ENCODE measurements at places on chromosomes 4 and X.

DNA sequence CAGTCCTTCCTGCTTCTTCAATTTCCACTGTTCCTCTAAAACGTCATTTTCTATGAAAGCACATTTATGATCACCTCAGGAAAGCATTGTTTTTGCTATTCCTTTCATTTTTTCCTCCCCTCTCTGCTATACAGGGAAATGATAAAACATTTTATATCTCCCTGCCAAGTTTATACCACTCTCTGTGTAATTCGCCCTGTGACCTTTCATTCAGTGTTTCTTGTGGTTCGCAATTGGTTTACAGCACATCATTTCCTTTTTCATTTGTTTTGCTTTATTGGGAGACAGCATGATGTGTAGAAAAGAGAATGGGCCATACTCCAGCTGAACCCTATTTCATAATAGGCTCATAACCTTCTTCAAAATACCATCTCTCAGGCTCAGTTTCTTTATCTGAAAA lies 99.9 kb upstream of the RAPGEF2 start:
- DNase-seq = no peak

DNA sequence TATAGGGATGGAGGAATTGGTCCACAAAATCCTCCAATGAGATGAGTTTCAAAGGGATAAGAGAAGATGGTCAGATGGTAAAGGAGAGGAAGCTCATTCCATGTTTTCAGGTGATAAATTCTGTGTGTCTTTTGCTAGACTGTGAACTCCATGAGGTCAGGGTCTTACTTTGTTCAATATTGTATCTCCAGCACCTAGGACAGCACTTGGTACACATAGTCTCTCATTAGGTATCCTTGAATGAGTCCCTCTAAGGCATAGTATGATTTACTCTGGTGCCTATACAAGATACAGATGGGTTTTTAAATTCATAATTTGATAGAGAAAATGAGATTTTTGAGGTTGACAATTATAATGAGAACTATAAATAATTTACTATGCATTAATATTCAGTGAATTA lies 184.3 kb upstream of the BMP3 start:
- no peak for DNase-seq

DNA sequence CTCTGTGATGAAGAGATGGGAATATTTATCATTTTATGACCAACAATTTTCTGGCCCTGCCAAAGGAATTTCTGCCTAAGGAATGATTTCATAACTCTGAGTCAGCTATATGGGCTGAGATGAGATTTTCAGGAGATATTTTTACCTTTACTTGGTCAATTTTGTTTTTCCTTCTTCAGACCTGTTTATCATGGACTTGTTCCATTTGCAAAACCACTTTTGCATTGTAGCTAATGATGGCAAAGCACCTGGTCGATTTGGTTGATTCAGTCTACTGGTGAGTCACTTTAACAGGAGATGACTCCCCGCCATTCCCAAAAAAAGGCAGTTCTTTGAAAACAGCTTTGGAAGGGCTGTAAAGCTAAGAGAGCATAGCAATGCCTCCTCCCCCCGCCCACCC lies 53.3 kb downstream of the TEX13A start:
- no peak for DNase-seq

DNA sequence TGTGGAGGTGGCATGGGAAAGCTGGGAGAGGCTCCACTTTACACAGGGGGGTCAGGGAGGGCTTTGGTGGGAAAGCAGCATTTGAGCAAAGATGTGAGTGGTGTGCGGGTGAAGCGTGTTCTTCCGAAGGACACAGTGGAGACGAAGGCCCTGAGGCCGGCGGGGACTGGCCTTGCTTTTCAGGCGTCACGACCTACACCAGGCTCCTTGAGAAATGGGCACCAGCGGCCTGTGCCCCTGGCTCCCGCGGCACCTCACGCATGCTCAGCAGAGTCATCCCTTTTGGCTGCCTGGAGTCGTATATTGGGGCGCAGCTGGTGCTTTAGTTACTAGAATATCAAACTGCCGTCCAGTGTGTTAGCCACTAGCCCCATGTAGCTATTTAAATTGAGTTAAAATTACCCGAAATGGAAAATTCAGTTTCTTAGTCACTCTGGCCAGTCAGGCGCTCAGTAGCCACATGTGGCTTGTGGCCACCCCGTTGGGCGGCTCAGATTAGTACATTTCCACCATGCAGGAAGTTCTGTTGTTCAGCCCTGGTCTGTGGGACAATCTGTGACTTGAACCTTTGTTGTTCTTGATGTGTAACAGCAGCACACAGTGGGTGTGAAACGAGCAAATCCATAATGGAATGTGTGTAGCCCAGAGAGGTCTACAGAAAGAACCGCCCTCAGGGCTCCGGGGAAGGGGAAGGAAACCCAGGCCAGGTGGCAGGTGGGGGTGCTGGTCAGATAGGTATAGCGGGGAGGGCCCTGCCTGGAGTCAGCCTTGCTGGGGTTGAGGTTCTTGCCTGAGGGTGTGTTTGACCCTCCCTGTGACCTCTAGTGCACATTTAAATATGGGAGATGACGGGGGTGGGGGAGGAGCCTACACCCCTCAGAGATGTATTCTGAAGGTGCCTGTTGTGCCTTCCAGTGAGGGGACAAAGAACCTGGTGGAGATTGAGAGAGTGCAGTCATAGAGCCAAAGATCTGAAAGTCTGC lies 30.4 kb downstream of the TBC1D14 start:
- DNase-seq = no peak

DNA sequence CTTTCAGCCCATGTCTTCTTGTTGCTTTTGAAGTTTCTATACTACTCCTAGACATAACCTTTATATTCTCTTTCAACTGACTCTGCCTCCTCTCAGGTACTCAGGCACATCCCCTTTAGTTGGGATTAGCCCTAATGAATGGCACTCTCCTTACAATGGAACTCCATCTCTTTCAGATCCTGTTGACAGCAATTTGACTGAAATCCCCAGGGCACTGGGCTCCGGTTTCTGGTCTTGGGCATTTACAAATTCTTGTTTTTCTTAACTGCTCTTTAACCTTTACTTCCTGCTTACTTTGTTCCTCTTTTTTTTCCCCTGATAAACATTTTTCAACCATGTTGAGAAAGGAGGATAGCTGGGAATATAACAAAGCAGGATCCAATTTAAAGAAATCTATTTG lies 68.9 kb downstream of the ENOX2 start:
- no peak for DNase-seq

DNA sequence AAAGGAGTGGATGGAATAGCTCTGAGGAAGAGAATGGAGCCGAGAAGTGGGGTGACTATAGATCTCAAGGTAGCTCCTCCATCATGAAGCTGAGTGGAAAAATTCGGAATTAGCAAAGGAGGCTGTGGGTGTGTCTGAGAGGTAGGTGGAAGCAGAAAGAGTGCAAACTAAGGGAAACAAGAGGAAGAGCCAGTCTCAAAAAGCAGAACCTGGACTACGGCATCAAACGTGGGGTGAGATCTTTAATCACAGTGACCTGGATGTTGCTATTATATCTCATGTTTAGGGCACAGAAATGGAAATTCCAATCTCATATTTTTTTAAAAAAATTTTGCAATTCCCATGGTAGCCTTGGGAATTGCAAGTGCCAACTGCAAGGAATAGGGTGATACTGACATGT lies 162.5 kb upstream of the RASGEF1B start:
- DNase-seq = no peak

- no peak for DNase-seq
Observed at GRCh38 chrX:15158350-15158735, 111.5 kb downstream of the ASB9 start.

GRCh38 chr4:152188801-152189200 lies 347.1 kb downstream of the FBXW7 start:
- DNase-seq = no peak

GRCh38 chrX:46599051-46599560 lies 25.5 kb downstream of the CHST7 start:
- no peak for DNase-seq

DNA sequence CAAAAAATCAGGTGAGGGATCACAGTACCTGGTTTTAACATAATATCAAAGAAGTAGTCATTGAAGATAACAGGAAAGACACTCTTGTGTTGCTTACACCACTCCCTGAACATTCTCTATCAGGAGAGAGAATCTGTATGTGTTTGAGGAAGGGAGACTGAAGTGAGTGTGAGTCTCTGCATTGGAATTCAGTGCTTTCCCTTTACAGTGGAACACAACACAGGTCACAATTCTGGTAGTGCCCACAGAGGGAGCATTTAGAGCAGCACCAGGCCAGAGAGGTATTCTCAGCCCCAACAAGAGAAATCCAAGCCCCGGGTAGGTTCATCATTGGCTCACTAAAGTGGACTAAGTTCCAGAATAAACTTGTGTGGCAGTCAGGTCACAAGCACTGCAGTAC lies 64.7 kb upstream of the UBQLN2 start:
- no peak for DNase-seq

DNA sequence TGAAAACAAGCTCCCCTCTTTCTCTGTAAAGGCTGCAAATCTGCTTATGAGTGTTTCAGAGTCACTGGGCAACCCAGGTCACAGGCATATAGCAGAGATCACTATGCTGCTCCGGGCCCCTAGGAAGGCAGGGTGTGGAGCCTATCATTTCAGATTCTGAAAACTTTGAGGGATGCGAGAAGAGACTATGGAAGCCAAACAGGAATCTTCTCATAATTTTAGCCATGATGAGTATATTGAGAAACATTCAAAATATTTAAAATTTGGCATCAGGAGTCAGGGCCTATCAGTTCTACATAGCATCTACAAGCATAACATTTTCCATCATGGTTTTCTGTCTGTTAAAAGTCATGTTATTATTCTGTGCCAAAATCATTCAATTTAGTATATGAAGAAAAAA lies 61.7 kb upstream of the ATXN3L start:
- DNase-seq = no peak

DNA sequence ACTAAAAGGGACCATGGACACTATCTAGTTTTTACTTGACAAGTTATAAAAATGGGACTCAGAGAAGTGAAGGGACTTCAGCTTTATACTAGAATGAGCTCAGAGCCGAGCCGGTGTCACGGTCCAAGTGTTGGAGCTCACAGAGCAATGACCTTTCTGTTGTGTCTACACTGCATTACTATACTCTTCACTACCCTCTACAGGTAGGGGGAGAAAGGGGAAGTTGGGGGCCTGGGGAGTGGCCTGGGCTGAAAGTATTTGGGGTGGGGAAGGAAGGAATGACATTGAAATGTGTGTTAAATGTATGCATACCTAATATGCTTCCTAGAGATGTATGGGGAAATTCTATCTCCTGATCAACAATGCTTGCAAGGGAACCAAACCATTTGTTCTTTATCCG lies 48.8 kb upstream of the HHIP start:
- DNase-seq = no peak

GRCh38 chrX:21960569-21961541 lies 20.3 kb downstream of the SMS start:
- no peak for DNase-seq

DNA sequence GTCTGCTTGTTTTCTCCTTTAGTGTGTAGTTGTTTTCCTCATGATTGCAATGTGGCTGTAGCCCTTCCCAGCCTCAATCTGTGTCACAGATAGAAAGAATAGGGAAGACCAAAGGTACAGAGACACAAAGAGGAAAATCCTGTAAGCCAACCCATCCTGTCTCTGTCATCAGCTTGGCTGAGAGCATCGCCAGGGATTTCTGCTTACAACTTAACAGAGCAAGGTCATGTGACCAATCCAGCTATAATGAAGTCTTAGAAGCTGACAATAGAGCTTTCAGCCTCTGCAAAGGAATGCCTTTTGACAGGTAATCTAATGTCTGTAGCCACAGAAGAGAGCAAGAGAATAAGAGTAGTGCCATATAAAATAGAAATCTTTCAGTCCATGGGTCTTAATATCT lies 1598.0 kb upstream of the AGA start:
- no peak for DNase-seq

- DNase-seq = peak; percentile 27
Observed at GRCh38 chr4:105145903-105146275, 787 bp upstream of the TET2 start.

GRCh38 chr4:186728631-186729271 lies 5.1 kb upstream of the FAT1 start:
- DNase-seq = no peak

DNA sequence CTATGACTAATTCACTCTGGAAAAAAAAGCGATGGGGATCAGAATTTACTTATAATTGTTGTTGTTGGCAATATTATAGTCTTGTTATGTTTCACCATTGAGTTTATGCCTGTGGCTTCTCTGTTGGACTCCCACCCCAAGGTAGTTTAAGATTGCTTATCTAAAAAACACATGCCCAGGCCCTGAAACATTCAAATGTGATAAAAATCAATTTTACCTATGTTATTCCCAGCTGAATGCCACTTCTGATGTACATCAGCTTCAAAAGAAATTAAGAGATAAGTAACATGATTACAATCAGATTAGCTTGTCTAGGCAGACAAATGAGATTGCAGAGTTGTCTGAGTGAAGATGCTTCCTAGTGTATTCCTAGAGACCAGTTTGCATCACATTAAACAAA lies 484.7 kb downstream of the PCDH7 start:
- DNase-seq = no peak

DNA sequence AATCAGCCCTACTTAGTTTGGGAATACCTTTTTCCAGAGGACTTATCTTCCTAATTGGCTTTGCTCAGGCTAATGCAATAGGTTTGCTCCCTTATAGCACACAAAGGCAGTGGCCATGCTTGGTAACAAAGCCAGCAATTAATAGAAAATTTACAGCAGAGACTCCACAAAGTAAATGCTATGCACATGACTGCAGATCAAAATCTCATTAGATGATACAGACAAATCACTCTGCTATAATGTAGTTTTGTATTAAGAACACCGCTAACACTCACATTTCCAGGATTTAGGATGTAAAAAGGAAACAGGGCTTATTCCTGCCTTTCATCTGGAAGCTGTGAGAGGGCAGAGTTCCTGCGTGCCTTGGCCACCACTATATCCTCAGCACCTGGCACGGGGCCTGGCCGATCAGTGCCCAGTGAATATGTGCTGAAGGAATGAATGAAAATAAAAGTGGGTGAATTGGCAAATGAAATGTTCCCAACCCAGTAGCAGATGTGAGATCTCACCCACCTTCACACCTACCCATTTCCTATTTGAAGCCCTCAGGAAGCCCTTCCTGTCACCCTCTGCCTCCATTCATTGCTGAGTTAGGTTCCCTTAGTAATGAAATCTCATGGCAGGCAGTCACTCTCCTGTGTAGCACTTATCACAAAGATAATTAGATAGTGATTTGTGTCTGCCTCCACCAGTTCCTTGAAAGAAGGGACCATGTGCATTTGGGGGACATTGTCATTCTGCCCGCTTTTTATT lies 5.1 kb downstream of the SEPTIN6 start:
- no peak for DNase-seq

- DNase-seq = no peak
Observed at GRCh38 chr4:185716141-185716551, 95.8 kb downstream of the SORBS2 start.

DNA sequence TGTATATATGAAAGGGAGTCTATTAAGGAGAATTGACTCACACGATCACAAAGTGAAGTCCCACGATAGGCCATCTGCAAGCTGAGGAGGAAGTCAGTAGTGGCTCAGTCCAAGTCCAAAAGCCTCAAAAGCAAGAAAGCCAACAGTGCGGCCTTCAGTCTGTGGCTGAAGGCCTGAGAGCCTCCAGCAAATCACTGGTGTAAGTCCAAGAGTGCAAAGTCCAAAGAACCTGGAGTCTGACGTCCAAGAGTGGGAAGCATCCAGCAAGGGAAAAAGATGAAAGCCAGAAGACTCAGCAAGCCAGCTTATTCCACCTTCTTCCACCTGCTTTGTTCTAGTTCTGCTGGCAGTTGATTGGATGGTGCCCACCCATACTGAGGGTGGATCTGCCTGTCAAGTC lies 104.1 kb downstream of the IL1RAPL2 start:
- no peak for DNase-seq

- DNase-seq = no peak
Observed at GRCh38 chr4:53450773-53451172, 73.3 kb downstream of the FIP1L1 start.

All from stimulated activated CD4-positive, alpha-beta T cell treated with anti-CD3 and anti-CD28 coated beads, Interleukin-2, amount 100 ng/mL, for 48 hours (primary cell).